ENCODE measurements at places on chromosomes 7 and 10. TPM values are rescaled to one million over a fixed set of nuclear protein-coding genes. Genes with fewer than 3 reads are reported as not detected.

ODAD2 gene
- total RNA-seq = not detected

HTRA1 gene
- 182 TPM for total RNA-seq

MRC1 gene
- total RNA-seq = not detected

COL13A1 gene
- 17.1 TPM for total RNA-seq

GBF1 gene
- total RNA-seq = 31.0 TPM

CDHR1 gene
- not detected for total RNA-seq

CACNB2 gene
- not detected for total RNA-seq

CALHM3 gene
- 6.8 TPM for total RNA-seq

CALD1 gene
- 259 TPM for total RNA-seq

SYT15 gene
- total RNA-seq = under 0.01 TPM

GRID2IP gene
- total RNA-seq = not detected

FXYD4 gene
- not detected for total RNA-seq

OR2A12 gene
- not detected for total RNA-seq

PRSS37 gene
- total RNA-seq = not detected

OR2A1 gene
- total RNA-seq = 0.20 TPM

TEX47 gene
- not detected for total RNA-seq

AASS gene
- 21.1 TPM for total RNA-seq

All from RPMI7951 (cell line).